ENCODE measurements at places on chromosomes 1 and 21.

DNA sequence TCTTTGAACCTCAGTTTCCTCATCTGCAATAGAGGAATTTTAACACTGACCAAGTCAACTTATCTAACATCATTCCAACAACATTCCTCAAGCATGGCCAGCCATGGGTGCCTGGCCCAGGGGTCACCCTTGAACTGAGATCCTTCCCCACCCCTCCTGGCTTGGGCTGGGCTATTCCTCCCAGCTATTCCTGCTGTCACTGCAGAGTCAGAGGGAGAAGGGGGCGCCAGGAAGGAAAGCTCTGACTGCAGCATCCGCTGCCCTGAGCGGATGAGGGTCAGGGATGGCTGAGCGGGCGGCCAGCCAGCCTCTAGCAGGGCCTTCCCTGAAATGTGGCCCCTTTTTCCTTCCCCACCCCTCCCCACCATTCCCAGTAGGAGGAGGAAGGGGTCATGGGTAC lies 3.1 kb downstream of the TINAGL1 start:
- no peak for DNase-seq

DNA sequence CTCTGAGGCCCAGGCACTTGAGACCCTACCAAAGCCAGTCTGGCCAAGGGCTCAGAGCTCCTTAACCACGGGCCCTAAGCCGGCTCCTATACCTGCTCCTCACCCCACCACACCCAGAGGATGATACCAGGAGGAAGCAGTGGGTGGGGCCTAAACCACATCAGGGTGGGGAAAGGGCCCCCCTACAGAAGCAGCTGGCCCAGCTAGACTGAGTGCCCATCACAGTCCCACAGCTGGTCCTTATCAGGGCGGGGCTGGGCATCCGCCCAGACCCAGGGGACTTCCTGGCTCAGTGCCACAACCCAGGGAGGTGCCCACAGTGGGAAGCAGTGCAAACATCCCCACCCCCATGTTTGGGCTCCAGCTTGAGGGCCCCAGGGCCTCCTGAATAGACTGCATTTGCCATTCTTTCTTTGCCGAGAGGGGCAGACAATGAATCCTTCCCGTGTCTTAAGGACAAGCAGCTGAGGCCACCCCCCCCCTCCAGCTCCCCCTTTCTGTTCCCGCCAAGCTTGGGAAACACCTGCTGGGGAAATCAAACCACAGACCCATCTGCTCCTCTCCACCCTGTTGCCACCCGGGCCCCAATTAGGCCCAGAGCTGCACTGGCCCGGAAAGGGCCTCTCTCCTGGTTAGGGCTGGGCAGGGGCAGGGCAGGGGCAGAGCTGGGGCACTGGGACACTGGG lies 6.2 kb downstream of the E2F2 start:
- no peak for DNase-seq

- no peak for DNase-seq
Observed at GRCh38 chr1:194717941-194718340, 1531.5 kb upstream of the B3GALT2 start.

DNA sequence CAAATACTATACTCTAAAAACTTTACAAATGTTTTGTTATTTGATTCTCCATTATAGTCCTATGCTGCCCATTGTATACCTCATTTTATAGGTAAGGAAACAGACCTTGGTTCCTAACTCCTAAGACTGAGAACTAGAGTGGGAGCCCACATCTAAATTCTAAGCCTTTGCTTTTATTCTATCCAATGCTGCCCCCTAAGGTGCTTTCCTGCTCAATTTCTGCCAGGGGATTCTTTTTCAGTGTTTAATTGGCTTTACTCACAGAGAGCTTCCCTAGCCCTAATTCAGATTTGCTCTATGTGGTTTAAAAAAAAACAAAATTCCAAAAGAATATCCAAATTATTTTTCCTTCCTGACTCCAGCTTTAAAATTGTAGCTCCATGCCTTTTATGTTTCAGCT lies 64.5 kb downstream of the KIF14 start:
- no peak for DNase-seq

- peak; percentile 11 for DNase-seq
Observed at GRCh38 chr1:67429011-67429527, 1.1 kb downstream of the SERBP1 start.

DNA sequence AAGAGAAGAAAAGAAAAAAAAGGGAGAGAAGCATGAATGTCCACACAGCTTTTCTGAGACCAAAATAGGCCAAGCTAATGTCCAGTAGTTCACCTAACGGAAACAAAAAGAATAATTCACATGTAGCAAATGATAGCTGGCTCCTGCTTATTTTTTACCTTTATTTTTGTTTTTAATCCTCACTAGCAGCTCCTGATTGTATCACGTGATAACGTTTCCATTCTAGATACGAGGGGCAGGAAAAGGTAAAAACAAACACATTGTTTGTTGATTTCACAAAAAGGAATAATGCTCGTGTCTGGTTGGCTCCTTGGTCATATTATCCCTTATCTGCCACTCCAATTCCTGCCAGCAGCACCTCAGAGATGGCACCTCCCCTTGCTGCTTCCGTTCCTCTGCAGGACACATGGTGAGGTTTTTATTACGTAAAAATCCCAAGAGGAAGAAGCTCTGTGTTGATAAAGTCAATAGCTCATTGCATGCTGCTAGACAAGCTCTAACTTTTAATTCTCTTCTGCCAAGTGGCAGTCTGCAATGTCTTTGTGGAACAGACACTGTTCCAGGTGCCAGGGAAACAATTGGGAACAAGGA lies 201.7 kb downstream of the CRB1 start:
- DNase-seq: no peak

- no peak for DNase-seq
Observed at GRCh38 chr1:234327577-234328164, 45.6 kb upstream of the COA6 start.
